ENCODE measurements at places on chromosomes 4 and X.

GRCh38 chr4:188639479-188640100, 500.3 kb downstream of the TRIML1 start:
- DNase-seq = no peak

GRCh38 chr4:119209077-119209476, 3.4 kb upstream of the USP53 start:
- no peak for DNase-seq

- peak; percentile 80 for DNase-seq
Measured at GRCh38 chr4:168877511-168878491, 132.3 kb downstream of the CBR4 start.

DNA sequence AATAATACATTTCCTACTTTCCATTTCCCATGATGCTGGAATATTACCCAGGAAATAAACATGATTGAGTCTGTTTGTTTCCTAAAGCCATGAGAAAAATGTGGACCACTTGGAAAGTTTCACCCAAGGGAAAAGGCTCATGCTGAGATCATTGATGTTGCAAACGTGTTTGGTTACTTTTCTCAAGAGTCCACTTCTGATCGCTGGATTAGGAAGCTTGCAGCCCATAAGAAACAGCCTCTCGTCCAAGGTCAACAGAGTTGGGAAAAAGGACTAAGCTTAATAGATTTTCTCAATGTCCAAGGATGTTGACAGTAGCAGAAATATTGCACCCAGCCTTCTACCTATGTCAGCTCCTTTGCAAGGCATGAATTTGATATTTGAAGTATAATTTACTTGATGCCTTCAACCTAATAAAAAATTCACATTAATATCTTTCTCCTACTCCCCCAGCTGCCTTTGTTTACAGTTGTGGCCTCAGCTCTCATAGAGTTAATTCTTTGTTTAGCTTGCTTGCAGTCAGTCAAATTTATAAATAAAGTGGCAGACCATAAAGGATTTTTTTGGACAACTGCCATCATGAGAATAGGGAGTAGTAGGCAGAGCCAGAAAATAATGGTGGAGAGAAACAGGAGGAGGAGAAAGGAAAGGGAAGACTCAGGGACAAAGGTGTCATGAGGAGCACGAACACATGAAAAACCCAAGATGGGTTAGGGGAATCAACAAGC, 65.6 kb upstream of the BLTP1 start:
- no peak for DNase-seq

GRCh38 chr4:185429660-185430059, 3.9 kb upstream of the UFSP2 start:
- DNase-seq = no peak

GRCh38 chr4:65999518-65999871, 329.2 kb upstream of the EPHA5 start:
- no peak for DNase-seq

DNA sequence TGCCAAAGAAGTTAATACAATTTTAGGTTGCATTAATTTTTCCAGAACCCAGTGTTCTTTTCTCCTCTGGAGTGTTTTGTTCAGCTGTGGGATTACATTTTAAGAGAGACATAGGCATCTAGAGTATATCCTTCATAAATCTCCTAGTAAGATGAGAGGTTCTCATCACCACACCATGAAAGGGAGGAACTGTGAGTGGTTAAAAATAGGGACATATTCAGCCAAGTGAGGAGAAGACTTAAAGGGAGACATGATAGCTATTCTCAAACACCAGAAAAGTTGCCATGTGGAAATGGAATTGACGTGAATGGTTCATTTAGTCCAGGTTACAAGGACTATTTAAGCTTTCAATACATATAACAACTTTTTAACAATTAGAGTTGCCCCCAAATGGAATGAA, 6.5 kb upstream of the MRPL1 start:
- DNase-seq = no peak
